Naive thymus-derived CD8-positive, alpha-beta T cell (primary cell): ENCODE measurements at places on chromosomes 11 and 22. TPM values are rescaled to one million over a fixed set of nuclear protein-coding genes. Genes with fewer than 3 reads are reported as not detected.

Gene SLC22A25
- not detected for polyA plus RNA-seq

Gene OR9I1
- not detected for polyA plus RNA-seq

Gene OR10A2
- polyA plus RNA-seq, result not detected

Gene FGF4
- polyA plus RNA-seq, result not detected

Gene SOX10
- polyA plus RNA-seq, result not detected

Gene SLC25A18
- polyA plus RNA-seq, result not detected

Gene CASP12
- not detected for polyA plus RNA-seq

Gene GGTLC2
- not detected for polyA plus RNA-seq

Gene C11orf16
- polyA plus RNA-seq, result 0.09 TPM

Gene PANX3
- not detected for polyA plus RNA-seq

Gene KRTAP5-3
- not detected for polyA plus RNA-seq

Gene LDHAL6A
- not detected for polyA plus RNA-seq

Gene LRRC32
- not detected for polyA plus RNA-seq

Gene SCGB1A1
- not detected for polyA plus RNA-seq

Gene BACE1
- not detected for polyA plus RNA-seq

Gene PACSIN3
- polyA plus RNA-seq, result not detected

Gene VSIG2
- polyA plus RNA-seq, result 0.28 TPM

Gene CD6
- 199 TPM for polyA plus RNA-seq

Gene MS4A6E
- not detected for polyA plus RNA-seq

Gene CNGA4
- polyA plus RNA-seq, result 0.13 TPM

Gene BLID
- polyA plus RNA-seq, result not detected

Gene CCDC81
- polyA plus RNA-seq, result not detected

Gene PTPN5
- not detected for polyA plus RNA-seq

Gene TCN2
- 0.20 TPM for polyA plus RNA-seq

Gene C1QTNF6
- polyA plus RNA-seq, result 1.7 TPM

Gene MRPL21
- polyA plus RNA-seq, result 109 TPM

Gene DEFB131B
- not detected for polyA plus RNA-seq

Gene C11orf21
- 20.2 TPM for polyA plus RNA-seq

Gene TRIM51
- polyA plus RNA-seq, result not detected

Gene C11orf52
- polyA plus RNA-seq, result not detected

Gene GATD1
- 12.8 TPM for polyA plus RNA-seq

Gene APOBEC3C
- 64.7 TPM for polyA plus RNA-seq

Gene MARK2
- polyA plus RNA-seq, result 40.3 TPM

Gene APOBEC3G
- polyA plus RNA-seq, result 113 TPM

Gene OR4D11
- not detected for polyA plus RNA-seq

Gene OR51E2
- not detected for polyA plus RNA-seq

Gene OR5B21
- not detected for polyA plus RNA-seq

Gene MS4A1
- polyA plus RNA-seq, result 7.7 TPM

Gene POLR2F
- 129 TPM for polyA plus RNA-seq

Gene BTBD18
- polyA plus RNA-seq, result 0.76 TPM
